ENCODE measurements at places on chromosomes 7 and 10. TPM values are rescaled to one million over a fixed set of nuclear protein-coding genes. Genes with fewer than 3 reads are reported as not detected.

The DKK1 gene
- 0.78 TPM for total RNA-seq

The PIP gene
- total RNA-seq = not detected

The ZCWPW1 gene
- total RNA-seq = 1.6 TPM

The HTR7 gene
- 1.2 TPM for total RNA-seq

The GJD4 gene
- not detected for total RNA-seq

The ATOH7 gene
- total RNA-seq = not detected

The LMOD2 gene
- total RNA-seq = 338 TPM

The SHH gene
- not detected for total RNA-seq

The LIPJ gene
- 0.15 TPM for total RNA-seq

DNA sequence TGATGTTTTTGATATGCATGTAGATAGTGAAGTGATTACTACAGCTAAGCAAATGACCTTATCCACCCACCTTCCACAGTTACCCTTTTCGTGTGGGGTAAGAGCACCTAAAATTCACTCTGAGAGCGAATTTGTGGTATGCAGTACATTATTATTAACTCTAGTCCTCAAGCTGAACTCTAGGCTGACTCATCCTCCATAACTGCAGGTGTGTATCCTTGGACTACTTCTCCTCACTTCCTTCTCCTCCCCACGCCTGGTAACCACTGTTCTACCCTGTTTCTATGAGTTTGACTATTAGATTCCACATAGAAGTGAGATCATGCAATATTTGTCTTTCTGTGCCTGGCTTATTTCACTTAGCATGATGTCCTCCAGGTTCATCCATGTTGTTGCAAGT lies 484.6 kb downstream of the GATA3 start:
- H3K27me3 ChIP-seq = no peaks in the 10 kb centered on the region
- H3K27ac ChIP-seq = no peak overlapping the region
- no peak for DNase-seq
- H3K4me3 ChIP-seq = no peak overlapping the region
- H3K36me3 ChIP-seq = no peaks in the 10 kb centered on the region
- no peaks in the 10 kb centered on the region for H3K4me1 ChIP-seq

DNA sequence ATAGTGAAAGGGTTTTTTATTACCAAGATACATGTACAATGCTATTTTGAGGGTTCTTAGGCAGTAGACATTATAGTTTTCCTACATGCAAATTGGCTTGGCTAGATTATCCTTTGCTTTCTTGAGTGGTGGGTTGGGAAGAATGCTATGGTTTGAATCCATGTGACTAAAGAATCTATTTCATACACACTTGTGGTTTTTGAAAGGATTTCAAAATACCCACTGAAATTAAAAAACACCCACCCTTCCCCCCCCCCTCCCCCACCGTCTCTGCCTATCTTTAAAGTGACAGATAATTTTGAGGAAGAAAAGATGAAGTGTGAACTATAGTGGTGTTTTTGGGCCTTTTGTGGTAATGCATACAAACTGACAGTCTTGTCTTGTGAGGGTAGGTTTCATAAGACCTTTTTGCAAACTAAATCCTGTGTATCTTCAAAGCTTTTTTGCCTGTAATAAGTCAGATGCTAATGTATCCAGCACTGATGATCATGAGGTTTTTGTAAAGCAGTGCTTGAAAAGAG lies 90.9 kb downstream of the TPST1 start:
- no peaks in the 10 kb centered on the region for H3K36me3 ChIP-seq
- DNase-seq = no peak
- no peak overlapping the region for H3K27ac ChIP-seq
- no peaks in the 10 kb centered on the region for H3K27me3 ChIP-seq
- H3K4me3 ChIP-seq = no peak overlapping the region

DNA sequence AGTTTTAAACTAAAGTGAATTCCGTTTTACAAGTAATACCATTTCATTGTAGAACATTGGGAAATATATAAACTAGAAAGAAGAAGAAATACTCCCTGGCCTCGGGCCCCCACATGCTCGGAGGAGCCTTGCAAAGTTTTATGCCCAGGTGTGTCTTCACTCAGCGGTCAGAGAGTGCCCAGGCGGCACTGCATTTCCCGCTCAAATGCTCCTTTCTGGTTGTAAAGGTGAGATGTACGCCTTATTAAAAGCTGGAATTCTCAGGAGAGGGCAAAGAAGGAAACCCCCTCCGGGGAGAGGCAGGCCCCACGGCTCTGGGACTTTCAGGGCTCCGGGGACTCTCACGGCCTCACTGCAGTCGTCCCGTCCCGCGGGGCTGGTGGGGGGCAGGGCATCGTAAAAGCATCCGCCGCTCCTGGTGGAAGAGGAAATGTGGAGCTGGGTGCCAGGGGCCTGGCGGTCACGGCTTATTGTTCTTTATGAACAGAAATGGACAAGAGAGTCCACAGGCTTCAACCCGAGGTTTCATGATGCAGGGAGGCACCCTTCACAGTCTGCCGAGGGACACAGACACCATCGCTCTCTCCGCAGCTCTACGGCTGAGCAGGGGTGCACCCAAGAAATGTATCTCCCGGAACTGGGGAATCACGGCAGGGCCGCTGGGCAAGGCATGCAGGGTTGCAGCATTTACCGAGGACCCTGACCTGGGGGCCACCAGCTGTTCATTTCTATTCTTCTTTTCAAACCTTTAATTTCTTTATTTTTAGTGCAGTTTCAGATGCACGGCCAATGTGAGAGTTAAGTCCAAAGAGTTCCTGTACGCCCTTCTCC lies 47.7 kb upstream of the INPP5A start:
- H3K27ac ChIP-seq = no peak overlapping the region
- H3K27me3 ChIP-seq = no peaks in the 10 kb centered on the region
- H3K4me3 ChIP-seq = no peak overlapping the region
- peaks cover 3% of the 10 kb centered on the region for H3K4me1 ChIP-seq
- no peaks in the 10 kb centered on the region for H3K36me3 ChIP-seq
- DNase-seq = no peak

GRCh38 chr10:6729861-6730344 lies 149.8 kb upstream of the PRKCQ start:
- no peak overlapping the region for H3K27ac ChIP-seq
- H3K36me3 ChIP-seq = no peaks in the 10 kb centered on the region
- H3K4me1 ChIP-seq = peaks cover 13% of the 10 kb centered on the region
- H3K4me3 ChIP-seq = no peak overlapping the region

DNA sequence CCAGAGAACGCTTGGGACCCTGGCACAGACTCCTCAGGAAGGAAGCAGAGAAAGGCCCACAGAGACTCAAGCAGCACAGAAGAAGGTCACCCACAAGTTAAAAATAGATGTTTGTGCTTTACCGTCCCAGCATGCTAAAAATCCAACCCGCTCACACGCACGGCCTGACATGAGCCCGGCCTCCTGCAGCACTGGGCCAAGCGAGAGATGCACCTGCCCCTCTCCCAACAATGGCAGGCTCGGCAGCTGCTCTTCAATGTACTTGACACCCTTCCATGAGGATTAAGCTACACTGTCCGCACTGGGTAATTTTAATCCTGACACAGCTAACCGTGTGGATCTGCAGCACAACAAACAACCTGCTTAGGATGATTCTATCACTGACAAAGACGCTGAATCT lies 9.3 kb downstream of the DIP2C start:
- no peaks in the 10 kb centered on the region for H3K27me3 ChIP-seq
- peak overlapping the region; percentile 21 for H3K4me3 ChIP-seq
- H3K27ac ChIP-seq = peak overlapping the region; percentile 82
- DNase-seq = peak; percentile 89
- H3K4me1 ChIP-seq = peaks cover 67% of the 10 kb centered on the region

DNA sequence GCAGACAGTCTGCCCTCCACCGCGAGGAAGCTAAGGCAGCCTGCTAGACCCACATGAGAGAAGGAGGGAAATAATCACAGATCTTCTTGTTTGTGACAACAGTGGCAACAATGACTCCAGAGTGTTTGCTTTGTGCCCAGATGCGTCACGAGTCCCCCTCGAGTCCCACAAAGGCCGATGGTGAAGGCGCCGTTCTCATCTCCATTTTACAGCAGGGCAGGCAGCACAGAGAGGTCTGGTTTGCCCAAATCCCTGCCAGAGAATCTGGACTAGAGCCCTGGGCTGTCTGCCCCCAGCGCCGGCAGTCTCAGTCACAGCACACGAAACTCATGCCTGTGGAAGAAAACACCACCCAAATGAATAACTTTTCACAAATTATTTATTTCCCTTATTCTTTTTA lies 38.1 kb downstream of the KIAA1549 start:
- H3K27me3 ChIP-seq = no peaks in the 10 kb centered on the region
- DNase-seq = no peak
- no peak overlapping the region for H3K27ac ChIP-seq
- H3K4me3 ChIP-seq = no peak overlapping the region
- H3K36me3 ChIP-seq = no peaks in the 10 kb centered on the region

- H3K27ac ChIP-seq = no peak overlapping the region
- no peak overlapping the region for H3K4me3 ChIP-seq
- H3K27me3 ChIP-seq = no peaks in the 10 kb centered on the region
- H3K4me1 ChIP-seq = no peaks in the 10 kb centered on the region
- no peaks in the 10 kb centered on the region for H3K36me3 ChIP-seq
Observed at GRCh38 chr7:26135076-26135475, 16.9 kb upstream of the NFE2L3 start.

DNA sequence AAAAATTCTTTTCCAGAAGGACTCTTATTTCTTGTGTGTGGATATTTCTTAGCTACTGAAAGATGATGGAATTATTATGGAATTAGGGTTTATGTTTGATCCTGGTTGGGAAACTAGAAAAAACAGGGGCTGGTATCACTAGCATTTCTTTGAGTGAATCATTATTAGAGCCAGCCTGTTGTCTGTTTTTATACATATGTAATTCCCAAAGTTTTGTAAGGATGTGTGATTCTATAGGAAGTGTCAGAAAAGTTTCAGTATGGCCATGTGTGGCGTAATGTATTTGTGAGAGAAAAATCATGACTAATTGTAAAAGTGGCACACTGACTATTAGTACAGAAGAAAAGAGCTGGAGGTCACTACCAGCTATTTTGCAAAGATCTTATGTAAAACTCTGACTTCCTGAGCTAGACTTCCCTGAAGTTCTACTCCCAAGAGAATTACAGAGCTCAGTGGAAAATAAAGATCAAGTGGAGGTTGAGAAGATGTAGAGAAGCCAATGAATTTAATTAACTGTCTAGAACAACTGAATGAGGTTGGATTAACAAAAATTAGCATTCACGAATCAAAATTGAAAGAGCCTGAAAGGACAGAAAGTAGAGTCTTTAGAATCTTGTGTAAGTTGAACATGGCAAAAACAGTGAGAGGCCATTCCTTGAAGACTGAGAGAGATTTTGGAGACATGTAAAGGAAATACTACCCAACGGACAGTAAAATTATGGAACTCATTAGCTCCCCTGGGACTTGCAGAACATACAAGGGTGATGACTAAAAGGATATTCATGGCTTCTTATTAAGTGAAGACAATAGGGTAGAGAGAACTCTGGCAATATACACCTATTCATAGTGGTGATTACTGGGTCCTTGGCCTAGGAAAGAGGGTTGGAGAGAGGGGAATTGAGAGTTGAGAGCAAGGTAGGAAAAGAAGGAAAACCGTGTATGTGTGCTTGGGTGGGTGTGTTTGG lies 12.5 kb downstream of the ZNF365 start:
- no peak overlapping the region for H3K27ac ChIP-seq
- H3K27me3 ChIP-seq = no peaks in the 10 kb centered on the region
- H3K4me1 ChIP-seq = no peaks in the 10 kb centered on the region
- no peaks in the 10 kb centered on the region for H3K36me3 ChIP-seq

DNA sequence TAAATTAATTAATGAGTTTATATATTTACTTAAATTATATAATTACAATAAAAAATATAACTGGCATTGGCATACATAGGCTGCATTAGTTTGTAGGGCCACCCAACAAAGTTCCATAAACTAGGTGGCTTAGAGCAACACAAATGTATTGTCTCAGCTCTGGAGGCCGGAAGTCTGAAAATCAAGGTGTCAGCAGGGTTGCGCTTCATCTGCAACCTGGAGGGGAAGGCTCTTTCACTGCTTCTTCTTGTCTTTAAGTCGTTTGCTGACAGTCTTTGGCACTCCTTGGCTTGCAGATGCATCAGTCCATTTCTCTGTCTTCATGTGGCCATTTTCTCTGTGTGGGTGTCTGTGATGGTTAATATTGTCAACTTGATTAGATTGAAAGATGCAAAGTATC lies 6.1 kb upstream of the BLVRA start:
- peaks cover 12% of the 10 kb centered on the region for H3K4me1 ChIP-seq
- H3K36me3 ChIP-seq = no peaks in the 10 kb centered on the region
- H3K27me3 ChIP-seq = no peaks in the 10 kb centered on the region
- no peak for DNase-seq
- no peak overlapping the region for H3K4me3 ChIP-seq

DNA sequence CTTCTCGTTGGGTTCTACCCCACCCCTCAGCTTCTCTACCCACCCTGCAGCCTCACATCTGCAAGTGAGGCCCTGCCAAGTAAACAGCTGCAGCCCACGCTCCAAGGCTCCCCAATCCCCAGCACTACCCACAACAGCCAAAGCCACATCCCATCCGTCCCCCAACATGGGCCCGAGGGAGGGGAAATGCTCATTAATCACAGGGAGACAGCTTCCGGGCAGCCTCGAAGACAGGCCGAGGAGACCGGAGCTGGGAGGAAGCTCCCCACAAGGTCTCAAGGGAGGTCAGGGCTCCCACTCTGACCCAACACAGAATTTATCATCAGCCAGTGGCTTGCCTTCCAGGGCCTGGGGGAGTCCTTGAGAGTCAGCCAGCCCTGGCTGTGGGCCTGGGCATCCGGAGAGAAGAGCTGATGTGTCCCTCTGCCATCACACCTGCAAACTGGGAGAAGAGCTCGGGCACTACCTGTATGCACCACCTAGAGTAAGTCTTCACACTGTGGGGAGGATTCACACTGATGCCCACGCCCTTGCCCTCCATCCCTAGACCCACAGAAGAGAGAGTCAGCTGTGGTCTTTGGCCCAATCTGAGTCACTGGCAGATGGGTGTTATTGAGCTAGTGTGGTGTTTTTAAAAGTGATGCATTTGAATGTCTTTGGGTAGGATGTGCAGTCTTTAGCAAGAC lies 115.5 kb upstream of the ZMIZ1 start:
- H3K36me3 ChIP-seq = no peaks in the 10 kb centered on the region
- H3K4me3 ChIP-seq = no peak overlapping the region
- DNase-seq = no peak

DNA sequence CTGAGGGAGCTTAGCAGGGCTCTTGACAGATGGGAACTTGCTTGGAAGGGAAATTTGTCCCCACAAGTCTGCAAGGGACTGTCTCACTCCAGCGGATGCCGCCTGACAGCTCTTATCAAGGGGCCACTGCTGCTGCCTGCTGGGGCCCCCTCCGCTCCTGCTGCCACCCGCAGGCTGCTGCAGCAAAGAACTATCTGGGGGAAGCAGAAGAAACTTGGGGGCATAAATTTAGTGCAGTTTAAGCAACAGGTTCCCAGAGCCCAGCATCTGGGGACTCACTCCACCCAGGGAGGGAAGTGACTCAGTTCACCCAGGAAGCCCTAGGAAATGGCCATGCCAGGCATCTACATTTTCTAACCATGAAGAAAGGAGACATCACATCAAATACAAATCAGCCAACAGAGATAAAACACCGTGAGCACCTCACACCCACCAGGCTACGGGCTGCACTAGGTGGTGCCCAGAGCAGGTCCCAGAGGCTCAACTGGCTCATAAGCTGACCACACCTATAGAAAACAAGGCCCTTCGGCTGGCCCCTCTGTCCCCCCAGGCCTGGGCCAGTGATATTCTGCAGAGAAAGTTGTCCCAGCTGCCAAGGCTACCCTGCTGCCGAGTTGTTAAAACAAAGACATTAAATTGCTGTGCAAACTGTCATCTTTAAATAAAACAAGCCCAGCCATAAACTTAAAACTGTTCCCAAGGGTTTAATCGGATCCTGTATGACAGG lies 3.7 kb downstream of the RGS10 start:
- no peak overlapping the region for H3K4me3 ChIP-seq
- no peak for DNase-seq
- no peaks in the 10 kb centered on the region for H3K36me3 ChIP-seq
- peaks cover 9% of the 10 kb centered on the region for H3K27me3 ChIP-seq
- H3K27ac ChIP-seq = no peak overlapping the region
